EH (cell line): ENCODE measurements at places on chromosomes 1 and 21.

DNA sequence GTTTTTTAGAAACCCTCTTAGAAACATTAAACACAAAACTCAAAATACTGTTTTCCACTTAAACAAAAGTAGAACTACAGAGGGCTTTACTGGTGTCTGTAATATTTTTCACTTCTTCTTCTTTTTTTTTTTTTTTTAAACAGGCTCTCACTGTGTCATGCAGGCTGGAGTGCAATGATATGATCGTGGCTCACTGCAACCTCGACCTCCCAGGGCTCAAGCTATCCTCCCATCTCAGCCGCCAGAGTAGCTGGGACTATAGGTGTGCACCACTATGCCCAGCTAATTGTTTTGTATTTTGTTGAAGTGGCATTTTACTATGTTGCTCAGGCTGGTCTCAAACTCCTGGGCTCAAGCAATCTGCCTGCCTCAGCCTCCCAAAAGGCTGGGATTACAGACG, 194.8 kb downstream of the DAB1 start:
- no peak for DNase-seq

DNA sequence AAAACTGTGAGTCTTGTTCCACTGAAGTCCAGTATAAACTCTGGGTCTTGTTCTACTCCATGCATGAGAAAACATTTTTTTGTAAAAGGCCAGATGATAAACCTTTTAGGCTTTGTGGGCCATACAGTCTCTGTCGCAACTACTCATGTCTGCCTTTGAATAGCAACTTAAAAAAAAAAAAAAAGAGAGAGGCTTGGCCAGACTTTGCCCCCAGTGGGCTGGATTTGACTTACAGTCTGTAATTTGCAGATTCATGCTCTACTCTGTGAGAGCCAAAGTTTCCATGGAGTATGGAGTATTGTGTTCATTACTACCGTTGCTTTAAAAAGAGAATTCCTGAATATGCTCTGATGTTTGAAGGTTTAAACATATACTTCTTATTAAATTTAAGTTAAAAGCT, 654.9 kb upstream of the PKN2 start:
- DNase-seq, result no peak

DNA sequence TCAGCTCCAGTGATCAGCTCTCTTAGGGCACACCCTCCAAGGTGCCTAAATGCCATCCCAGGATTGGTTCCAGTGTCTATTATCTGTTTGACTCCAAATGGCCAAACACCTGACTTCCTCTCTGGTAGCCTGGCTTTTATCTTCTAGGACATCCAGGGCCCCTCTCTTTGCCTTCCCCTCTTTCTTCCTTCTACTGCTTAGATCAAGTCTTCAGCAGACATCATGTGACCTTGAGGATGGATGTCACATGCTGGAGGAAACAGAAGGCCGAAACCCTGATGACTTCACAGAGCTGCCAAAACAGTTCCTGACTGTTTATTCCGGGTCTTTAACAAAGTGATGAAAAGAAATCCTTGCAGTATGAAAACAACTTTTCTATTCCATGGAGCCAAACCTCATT, 24.4 kb upstream of the WDR26 start:
- no peak for DNase-seq

GRCh38 chr1:183238071-183238470, 52.0 kb downstream of the LAMC2 start:
- peak; percentile 89 for DNase-seq

GRCh38 chr21:34900376-34900775, 148.7 kb downstream of the RUNX1 start:
- peak; percentile 82 for DNase-seq

GRCh38 chr1:175373786-175374623, 181.4 kb upstream of the KIAA0040 start:
- DNase-seq, result peak; percentile 10

DNA sequence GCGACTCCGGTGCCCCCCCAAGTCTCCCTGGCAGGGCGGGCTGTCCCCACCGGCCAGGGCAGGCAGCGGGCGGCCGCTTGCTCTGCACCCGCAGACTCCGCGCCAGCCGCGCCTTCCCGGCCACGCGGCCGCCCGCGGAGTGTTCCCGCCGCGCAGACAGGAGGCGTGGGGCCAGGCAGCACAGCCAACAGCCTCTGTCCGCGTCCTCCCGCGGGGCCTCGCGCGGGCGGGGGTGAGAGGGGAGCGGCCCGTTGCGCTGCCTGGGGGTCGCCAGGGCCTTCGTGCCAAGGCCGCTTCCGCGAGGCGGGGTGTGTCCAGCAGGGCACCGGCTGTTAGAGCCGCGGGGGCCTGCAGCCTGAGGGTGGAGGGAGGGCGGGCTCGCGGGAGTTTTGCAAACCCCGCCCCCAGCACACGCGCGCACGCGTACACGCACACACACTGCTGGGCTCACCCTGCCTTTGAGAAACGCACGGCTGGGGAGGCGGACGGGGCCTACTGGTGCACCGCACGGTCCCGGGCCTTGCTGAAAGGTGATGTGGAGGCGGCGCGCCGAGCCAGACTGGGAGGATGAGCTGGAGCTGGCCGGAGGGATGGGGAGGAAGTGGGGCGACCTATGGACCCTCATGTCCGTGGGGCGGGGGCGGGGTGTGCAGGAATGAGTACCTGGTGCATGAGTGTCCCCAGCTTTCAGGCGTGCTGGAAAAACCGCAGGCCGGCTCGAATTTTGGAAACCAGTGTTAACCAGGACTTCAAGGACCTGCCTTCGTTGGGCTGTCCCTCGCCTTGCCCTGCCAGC, 41.5 kb downstream of the KIAA1614 start:
- peak; percentile 62 for DNase-seq

DNA sequence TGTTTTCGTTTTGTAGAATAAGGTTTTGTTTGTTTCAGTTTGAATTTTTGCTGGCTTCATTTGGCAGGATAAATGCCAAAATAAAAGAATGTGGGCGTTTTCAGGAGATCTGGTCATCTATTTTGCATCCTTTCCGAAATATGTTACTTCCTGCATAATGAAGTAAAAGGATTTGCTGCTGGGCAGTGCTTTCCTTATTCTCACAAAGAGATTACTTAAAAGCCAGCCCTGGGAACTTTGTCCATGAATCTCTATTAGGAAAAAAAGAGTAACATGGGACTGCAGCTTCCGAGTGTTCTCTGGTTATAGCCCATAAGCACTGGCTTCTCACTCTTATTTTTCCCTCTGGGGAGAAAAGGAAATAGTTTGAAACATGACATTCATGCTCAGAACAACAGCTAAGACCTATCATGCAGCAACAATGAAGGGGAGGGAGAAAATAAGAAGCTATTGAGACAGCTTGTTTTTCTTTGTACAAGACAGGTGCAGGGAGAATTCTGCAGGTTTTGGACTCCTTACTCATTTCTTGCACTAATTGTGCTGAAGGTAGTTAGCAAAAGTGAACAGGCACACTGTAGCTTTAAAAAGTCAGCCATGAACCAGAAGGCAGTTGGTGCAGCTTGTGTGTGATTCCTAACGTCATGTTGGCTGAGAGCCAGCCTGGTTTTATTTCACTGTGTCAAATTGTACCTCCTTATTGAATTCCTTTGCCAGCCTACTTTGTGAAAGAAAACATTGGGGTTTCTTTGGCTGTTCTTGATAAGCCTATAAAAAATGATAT, at the start of gene SAMD13:
Gene SAMD13 (plus strand): TSS at position 705 of the 781 bp plus-strand sequence. CDS start 1,527 bp downstream, outside the sequence.
- peak; percentile 50 for DNase-seq

GRCh38 chr21:30443226-30443625, 3.2 kb downstream of the KRTAP15-1 start:
- DNase-seq, result no peak
